ENCODE measurements at places on chromosomes 1 and 21.

DNA sequence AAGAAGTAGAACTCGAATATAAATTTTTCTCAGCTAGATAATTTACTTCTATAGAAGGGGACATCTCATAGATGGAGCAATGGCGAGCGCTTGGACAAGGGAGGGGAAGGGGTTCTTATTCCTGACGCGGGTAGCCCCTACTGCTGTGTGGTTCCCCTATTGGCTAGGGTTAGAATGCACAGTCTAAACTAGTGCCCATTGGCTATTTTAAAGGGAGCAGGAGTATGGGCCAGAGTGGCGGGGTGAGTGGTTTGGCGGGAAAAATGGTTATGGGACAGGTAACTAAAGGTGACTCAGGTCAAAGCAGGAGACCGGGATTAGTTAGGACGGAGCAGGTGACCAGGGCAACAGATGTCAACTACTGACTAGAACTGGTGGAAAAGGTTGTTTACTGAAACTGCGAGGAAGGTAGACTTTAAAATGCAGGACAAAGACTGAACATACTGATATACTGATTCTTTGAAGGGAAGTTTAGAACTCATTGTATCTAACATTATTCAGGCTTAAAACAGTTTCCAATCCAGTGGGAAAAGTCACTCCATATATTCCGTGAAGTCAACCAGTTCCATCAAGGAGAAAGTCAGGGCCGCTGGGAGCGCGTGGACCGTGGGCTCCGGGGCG, 940 bp upstream of the ATAD3A start:
- no peak for DNase-seq

DNA sequence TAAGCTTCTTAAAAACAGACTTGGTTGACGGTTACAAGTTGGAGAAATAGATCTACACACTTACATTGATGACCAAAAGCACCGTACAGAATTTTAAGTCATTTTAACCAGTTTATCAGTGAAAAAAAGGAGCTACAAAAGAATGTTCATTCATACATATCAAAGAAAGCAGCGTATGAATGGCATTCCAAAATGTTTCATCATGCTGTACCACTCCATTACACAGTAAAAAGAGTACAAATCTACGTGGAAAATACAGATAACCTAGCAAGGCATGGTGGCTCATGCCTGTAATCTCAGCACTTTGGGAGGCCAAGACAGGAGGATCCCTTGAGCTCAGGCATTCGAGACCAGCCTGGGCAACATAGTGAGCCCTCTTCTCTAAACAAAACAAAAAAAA, 40.3 kb downstream of the ZZZ3 start:
- DNase-seq = no peak

DNA sequence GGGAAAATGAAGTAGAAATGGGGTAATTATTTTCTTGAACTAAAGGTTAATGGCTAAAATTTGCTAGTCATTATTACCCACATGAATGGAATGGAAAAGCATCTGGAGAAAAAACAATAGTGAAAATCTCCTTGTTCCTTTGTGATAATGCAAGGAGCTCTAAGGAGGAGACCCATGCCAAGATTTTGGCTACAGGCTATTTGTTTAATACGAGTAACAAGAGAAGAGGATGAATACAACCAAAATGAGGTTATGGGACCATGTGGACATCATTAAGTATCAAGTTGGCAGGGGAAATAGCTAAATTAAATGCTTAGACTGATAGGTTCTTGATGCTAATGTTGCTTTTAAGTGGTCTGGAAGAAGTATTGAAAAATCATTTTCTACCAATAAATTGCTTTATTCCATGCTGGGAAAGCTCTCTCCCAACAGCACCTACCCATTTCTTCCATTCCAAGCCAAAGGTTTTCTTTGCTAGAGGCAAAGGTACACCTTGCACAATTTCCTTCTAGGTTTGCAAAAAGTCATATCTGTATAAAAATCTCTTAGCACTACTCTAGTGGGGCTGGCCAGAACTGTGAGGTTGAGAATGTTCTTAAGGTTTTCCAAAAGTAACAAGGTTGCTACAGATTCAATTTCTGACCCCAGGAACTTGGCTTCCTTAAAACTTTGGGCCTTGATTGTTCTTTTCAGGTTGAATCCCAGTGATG, 100.2 kb downstream of the SMYD2 start:
- DNase-seq = no peak

GRCh38 chr1:59013276-59013927, 229.6 kb upstream of the JUN start:
- no peak for DNase-seq

GRCh38 chr21:36141513-36141925, 6.6 kb downstream of the CBR3 start:
- DNase-seq = peak; percentile 33

- no peak for DNase-seq
Measured at GRCh38 chr1:81820765-81821164, 20.0 kb downstream of the ADGRL2 start.
